Ammon's horn (tissue), 1 donor: ENCODE measurements at places on chromosomes 7 and 10.

DNA sequence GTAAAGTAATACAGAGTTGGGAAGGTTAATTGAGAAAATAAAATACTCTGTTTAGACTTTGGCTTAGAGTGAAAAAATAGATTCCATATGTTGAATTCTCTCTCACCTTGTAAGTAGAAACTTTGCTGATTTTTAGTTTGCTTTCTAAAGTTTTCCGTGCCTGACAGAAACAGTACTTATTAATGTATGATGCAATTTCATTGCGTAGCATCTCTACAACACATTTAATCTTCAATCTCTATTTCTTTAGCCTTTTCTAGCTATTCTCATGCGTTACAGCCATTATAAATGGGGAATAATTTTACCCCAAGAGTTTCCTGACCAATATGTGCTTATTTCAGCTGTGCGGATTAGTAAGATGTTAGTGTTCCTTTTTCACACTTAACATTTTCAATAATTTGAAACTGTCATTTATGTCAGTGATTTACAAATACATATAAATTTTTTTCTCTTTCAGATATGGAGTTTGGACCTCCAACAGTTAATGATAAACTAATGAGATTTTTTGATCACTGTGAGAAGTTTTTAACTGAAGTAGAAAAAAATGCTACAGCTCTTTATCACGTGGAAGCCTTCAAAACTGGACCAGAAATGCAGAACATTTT is 3.3 kb downstream of the MINPP1 start:
- no peak for DNase-seq

DNA sequence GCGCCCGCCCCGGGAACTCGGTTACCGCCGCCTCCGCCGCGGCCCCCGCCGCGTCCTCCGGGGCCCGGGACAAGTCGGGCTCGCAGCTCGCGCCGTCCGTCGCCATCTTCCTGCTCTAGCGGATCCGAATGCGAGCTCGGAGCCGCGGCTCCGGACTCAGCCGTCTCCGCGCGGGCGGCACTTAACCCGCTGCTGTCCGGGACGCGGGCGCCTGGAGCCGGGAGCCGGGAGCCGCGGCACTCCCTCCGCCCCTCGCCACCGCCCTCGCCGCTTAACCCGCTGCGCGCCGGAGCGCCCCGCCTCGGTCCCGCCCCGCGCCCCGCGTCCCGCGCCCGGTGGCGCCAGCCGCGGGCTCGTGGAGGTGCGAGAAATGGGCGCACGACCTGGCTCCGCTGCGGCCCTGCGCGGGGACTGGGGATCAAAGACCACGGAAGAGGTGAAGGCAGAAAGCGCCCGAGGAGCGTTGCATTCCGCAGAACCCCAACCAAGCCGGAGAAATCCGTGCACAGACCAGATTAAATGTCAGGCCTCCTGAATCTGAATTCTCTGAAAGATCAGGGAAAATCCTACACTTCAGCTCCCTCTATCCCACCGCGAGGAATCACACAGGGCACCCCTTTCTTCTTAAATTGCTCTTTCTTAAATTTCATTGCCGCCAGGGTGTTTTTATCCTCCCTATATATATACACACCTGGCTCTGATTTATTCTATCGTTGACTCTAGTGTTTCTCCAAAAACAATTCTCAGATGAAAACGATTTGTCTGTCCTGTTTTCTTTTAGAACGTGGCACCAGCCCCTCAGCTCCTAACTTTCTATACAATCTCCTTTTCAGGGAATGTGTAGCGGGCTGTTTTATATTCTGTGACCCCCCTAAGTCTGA is at the start of gene CTTNBP2:
CTTNBP2 (minus strand) TSS at position 132 of the 881 bp plus-strand sequence; CDS start at position 106, 26 bp downstream.
- peak; percentile 70 for DNase-seq

DNA sequence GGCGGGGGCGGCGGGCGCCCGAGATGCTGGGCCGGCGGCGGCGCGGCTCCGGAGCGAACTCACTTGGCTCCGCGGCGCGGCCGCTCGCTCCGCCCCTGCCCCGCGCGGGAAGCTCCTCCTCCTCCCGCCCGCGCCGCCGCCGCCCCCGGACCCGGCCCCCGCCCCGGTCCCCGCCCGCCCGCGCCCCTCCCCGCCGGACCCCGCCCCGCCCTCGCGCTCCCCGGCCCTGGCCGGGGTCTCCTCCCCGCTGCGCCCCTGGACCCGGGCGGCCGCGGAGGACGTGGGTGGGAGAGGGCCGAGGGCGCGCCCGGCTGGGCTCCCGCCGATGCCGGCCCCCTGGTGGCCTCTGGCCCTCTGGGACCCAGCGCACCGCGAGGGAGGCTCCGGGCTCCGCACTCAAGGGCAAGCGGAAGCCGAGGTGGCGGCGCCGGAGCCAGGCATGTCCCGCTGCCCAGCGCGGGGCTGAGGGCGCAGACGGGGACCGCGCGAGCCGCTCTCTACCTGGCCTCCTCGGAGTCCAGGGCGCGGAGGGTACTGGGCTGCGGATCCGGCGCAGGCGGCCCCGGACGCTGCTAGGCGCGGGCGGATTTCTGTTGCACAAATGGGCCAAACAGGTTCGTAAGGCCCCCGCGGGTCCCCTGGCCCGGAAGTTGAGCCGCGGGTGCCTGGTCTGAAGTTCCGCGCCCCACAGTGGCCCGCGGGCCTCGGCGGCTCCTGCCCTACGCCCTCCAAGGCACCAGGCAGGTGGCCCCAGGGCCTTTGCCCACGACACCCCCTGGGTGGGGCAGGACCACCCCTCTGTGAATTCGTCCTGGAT is at the start of gene TCERG1L:
TCERG1L (minus strand) TSS at position 61 of the 817 bp plus-strand sequence. CDS start 86 bp downstream, outside the sequence.
- no peak for DNase-seq

GRCh38 chr7:24054236-24054635 is 229.8 kb upstream of the NPY start:
- no peak for DNase-seq

DNA sequence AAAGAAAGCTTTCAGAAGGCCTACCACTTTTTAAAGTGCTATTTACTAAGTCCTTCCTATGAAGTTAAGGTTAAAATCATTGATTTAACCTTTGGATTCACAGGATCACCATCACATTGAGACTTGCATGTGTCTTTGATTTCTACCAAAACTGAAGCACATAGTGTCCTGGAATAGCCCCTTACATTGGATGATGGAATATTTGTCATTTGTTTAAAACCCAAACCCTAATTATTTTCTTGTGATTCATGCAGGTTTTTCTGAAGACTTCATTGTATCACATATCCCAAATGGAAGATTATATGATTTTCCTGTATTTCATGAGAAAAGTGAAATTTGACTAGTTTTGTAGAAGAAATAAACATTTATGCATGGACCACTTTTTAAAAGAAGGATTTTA is 3.3 kb downstream of the SEMA3A start:
- DNase-seq = no peak

DNA sequence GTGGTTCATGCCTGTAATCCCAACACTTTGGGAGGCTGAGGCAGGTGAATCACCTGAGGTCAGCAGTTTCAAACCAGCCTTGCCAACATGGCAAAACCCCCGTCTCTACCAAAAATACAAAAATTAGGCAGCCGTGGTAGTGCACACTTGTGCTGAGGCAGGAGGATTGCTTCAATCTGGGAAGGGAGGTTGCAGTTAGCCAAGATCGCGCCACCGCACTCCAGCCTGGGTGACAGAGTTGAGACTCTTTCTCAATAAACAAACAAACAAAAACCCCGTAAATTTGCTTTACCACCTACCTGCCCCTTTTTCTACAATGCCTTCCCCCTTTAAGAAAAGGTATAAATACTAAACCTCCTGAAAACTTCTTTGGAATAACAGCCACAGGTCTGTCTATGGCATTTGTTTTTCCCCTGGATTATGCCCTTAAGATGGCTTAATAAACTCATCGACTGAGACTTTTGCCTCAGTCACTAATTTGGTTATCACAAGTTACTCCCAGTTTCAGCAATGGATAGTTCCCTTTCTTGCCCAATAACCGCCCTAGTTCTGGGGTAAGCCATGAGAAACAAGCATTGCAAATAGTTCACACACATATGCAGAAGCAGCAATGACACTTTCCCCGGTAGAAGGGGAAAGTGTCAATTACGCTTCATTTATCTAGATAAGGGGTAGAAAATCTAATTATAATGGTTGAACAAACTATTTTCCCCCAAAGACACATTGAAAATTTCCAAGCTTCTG is 52.8 kb upstream of the SVIL start:
- DNase-seq = no peak

- no peak for DNase-seq
Observed at GRCh38 chr7:85125176-85125575, 61.7 kb downstream of the SEMA3D start.

- DNase-seq = no peak
Observed at GRCh38 chr7:2211259-2211880, 21.4 kb downstream of the MAD1L1 start.

GRCh38 chr7:38040831-38041230 is 120.4 kb downstream of the EPDR1 start:
- DNase-seq = no peak

DNA sequence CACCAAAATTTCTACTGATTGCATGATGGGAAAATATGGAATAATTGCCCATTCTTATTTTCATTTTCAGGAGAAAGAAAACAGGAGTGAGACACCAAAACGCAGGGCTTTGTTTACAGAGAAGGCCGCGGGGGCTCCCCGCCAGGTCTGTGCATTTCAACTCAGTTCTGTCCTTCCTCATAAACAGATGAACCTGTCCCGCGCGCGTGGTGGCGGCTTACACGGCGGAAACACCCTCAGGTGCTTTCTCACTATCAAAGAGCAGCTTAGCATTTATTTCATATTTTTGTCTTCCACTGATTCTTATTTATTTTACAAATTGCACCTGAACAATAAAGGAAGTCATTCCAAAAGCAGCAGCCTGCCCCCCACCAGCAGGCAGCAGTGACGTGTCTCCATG is 579.4 kb downstream of the PTPRN2 start:
- no peak for DNase-seq

- no peak for DNase-seq
Observed at GRCh38 chr10:112526906-112527305, 79.9 kb downstream of the VTI1A start.

- no peak for DNase-seq
Observed at GRCh38 chr7:74178632-74179031, 4.5 kb downstream of the EIF4H start.

DNA sequence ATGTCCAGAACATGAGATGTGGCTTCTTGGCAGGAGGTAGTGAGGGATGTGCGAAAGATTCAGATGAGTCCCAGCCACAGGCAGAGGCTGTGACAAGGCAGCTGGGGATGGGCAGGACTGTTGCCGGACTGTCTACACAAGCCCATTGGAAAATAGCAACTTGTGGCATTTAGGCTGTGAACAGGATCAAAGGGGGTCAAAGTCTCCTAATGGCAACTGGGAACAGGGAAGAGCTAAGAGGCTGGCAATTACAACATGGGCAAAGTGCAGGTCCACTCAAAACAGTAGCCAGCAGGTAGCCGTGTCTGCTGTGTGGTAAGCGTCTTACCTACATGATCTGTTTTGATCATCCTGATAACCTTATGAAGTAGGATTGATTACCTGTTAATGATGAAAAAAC is 254.2 kb upstream of the ZNF32 start:
- DNase-seq = no peak

GRCh38 chr10:67079126-67079525 is 153.3 kb downstream of the LRRTM3 start:
- DNase-seq = peak; percentile 36

- DNase-seq = peak; percentile 76
Observed at GRCh38 chr10:11724938-11725776, 17.0 kb upstream of the ECHDC3 start.

DNA sequence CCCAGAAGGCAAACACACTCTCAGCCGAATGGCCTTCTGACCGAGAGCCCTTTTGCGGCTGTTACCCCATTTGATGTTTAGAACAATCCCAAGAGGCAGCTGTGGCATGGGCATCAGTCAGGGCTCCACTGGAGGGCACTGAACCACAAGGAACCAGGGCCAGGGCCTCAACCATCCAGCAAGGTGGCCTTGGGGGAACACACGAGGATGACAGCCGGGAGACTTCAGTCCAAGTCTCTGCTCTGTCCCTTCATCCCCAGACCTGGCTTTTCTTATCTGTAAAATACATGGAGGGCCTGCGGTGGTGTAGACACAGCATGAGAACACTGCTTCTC is 63.6 kb upstream of the INSIG1 start:
- DNase-seq = peak; percentile 56

- DNase-seq = no peak
Observed at GRCh38 chr7:74514131-74514591, 60.5 kb downstream of the GTF2IRD1 start.

DNA sequence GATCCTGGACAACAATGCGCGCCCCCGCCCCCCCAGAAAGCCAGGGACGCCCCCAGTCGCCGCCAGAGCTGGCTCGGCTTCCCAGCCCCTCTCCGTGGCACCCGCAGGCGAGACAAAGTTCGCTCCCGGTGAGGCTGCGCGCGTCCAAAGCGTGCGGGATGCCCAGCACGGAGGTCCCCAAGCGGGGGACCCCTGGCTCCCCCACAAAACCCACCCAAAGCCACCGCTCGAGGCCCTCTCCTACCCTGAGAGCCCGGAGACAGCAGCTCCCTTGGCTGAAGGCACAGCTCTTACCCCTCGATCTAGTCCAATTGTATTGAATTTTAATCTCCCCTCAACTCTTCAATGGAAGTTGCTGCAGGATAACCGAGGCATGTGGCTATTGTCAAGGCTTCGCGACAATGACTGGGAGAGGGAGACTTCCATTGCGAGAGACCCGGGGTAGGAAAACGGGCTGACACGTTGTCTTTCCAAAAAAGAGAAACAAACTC is 305.3 kb downstream of the PRPF18 start:
- no peak for DNase-seq

- DNase-seq = no peak
Observed at GRCh38 chr10:61918989-61919388, 17.5 kb downstream of the ARID5B start.

GRCh38 chr10:132588301-132589013 is 50.9 kb downstream of the INPP5A start:
- peak; percentile 68 for DNase-seq

- no peak for DNase-seq
Observed at GRCh38 chr7:82390936-82391335, 52.6 kb downstream of the CACNA2D1 start.

- no peak for DNase-seq
Observed at GRCh38 chr7:93910076-93910994, 4.0 kb downstream of the GNGT1 start.

- DNase-seq = no peak
Observed at GRCh38 chr7:73994761-73995160, 33.2 kb upstream of the ELN start.

DNA sequence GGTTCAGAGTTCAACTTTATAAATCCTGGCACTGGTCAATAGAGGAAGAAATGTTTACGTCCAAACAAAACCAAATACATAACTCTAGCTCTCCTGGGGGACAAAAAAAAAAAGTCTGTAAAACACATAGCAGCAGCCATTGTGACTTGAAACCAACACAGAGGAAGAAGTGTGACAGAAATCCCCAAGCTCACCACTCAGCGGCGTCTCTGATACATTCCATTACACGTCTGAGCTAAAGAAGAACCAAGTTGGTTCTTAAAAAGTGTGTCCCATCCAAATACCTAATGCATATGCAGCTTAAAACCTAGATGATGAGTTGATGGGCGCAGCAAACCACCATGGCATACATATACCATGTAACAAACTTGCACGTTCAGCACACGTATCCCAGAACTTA is 58.3 kb upstream of the NANOS1 start:
- no peak for DNase-seq
